ENCODE measurements at places on chromosomes 7 and 10.
A peak's percentile ranks its signal among the peaks of the same experiment; 100 is the strongest.

DNA sequence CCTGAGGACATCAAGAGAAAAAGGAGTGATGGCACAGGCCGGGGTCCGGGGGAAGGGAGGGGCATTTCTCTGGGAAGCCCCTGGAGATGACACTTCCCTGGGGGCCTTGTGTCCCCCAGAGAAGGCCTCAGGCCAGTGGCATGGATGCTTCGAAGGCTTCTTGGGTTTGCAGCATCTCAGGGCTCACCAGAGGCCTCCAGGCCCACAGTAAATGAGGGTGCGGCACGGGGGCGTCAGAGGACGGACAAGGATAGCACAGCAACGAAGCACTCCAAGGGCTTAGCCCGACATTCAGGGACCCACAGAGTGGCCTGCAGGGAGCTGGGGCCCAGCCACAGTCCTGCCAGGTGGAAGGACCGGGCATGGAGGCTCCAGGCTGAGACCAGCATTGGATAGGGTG, 71.6 kb downstream of the ADARB2 start:
- DNase-seq = no peak

DNA sequence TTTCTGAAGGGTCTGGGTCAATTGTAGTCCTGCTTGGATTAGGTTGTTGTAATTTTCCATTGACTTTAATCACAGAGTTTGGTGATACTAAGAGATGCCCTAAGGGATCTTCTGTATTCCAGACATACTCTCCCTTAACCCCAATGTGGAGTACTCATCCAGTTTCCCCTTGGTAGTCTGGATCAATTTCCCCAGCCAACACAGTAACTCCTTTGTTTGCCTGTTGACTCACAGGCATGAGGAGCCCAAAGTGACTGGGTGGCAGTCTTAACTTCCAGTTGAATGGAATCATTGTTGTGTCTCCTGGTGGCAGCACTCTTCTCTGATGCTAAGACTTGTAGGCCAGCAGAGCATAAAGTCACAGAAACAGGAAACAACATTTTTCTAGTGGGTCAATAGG, 41.5 kb upstream of the PIK3CG start:
- no peak for DNase-seq

DNA sequence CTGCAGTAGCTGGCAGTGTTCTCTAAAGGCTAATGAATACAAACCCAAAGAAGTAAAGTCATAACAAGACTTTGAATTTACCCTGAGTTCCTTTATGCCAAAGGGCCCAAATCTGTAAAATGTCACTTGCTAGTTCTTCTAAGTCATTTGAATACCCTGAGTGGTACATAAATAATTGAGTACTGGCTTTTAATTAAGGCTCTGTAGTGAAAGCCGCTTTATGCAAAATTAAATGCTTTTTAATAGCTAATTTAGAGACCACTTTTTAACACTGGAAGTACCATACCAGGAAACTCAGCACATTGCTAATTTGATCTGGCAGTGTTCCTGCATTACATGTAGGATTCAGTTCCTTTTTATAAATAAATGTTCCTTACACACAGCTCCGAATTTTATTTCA, 24.0 kb upstream of the TSPAN13 start:
- no peak for DNase-seq

- DNase-seq = peak; percentile 4
These were observed 803.1 kb downstream of the PCDH15 start for GRCh38 chr10:53997953-53998352.

- DNase-seq = peak; percentile 48
These were observed 21.6 kb upstream of the AP5Z1 start for GRCh38 chr7:4753598-4754432.

GRCh38 chr7:35630024-35630972, 64.6 kb downstream of the HERPUD2 start:
- DNase-seq = peak; percentile 42

- DNase-seq = no peak
These were observed 10.4 kb downstream of the TNS3 start for GRCh38 chr7:47571331-47572093.

DNA sequence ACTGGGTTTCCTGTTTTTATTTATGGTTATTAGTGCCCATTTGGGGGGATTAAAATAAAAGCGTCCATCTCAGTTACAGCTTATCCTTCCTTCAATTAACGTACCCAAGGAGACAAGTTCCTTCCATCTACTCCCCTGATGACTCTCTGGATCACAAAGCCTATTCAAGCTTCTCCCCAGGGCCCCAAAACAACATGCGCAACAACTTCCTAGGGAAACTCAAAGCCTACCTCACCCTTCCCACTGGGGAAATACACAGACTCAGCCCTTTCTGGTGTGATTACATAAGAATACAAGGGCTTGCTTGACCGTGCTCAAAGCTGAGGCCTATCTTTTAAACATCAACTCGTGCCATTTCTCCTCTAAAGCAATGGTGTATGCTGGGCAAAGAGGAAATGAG, 112.4 kb downstream of the CDK6 start:
- peak; percentile 55 for DNase-seq

GRCh38 chr7:17506095-17506494, 207.6 kb downstream of the AHR start:
- no peak for DNase-seq

GRCh38 chr7:25985196-25985595, 166.8 kb upstream of the NFE2L3 start:
- DNase-seq = no peak

GRCh38 chr7:72437061-72437585, 25.0 kb upstream of the CALN1 start:
- DNase-seq = no peak

- no peak for DNase-seq
These were observed 86.8 kb upstream of the CACNA2D1 start for GRCh38 chr7:82530361-82530760.

DNA sequence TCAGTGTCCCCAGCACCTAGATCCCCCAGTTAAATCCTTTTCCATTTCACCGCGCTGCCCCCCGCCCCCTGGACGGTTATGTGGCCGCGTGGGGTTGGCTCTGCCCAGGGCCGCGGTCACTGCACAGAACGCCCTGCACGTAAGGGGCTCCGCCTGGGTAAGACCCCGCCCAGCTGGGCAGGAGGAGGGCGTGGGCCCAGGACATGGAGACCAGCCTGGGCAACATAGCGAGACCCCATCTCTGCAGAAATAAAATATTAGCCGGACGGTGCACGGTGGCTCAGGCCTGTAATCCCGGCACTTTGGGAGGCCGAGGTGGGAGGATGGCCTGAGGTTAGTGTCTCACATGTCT, 650 bp upstream of the ZFAND2A start:
- DNase-seq = no peak

DNA sequence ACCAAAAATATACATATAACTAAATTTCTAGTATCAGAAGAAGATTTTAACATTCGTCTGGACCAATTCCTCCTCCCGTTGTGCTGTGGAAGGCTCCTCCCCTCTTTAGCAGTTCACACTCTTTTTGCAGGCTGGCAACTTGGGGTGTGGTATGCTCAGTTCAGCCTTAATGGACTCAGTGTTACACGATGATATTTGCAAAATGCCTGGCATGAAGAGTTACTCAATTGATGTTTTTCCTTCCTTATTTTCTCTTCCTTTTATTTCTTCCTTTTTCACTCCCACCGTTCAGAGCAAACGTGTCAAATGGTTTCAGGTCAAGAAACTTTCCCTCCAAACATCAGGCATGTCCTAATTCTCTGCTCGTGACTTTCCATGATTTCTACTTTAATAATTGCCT, 248.3 kb downstream of the PHF14 start:
- no peak for DNase-seq

DNA sequence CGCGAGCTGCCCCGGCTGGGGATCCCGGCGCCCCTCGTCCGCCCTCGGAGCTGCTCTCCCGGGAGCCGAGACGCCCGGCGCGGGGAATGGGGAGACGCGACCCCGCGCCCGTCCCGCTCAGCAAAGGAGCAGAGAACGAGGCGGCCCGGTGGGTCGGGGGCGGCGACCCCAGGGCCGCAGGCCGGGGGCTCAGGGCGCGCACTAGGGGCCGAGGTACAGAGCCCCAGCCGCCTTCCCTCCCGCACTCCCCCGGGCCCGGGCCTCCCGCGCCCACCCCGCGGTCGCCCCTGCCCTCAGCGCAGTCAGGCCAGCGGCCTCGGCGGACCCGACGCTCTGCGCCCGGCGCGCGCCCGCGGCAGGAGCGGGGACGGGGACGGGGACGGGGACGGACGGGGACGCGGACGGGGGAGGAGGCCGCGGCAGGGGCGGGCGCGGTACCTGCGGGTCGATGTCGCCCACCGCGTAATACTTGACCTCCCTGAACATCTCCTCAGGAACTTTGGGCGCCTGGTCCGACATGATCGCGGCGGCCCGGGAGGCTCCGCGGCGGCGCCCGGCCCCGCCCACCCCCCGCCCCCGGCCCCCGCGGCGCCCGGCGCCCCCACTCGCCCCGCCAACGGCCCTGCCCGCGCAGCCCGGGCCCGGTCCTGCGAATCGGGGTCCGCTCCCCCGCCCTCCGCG, 373 bp downstream of the PAXIP1 start:
- peak; percentile 37 for DNase-seq

GRCh38 chr7:124930655-124931597, 1.3 kb upstream of the POT1 start:
- no peak for DNase-seq

DNA sequence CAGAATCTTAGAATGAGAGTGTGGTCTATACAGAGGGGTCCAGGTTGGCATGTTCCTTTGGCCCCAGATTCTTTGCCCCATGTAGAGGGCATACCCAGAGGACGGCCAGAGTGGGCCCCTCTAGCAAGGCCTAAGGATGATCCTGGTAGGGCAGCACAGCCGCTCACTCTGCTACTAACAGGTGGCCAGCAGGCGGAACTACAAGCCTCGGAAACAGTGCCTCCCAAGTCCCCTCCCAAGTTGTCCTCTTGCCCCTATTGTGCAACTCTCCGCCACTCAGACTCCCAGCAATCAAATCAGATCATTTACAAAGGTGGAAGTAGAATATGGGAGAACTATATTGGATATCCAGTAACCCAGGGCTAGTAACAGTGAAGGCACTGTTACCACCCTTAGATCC, 107.4 kb downstream of the STRA8 start:
- no peak for DNase-seq

- DNase-seq = no peak
These were observed 27.8 kb downstream of the RPP38 start for GRCh38 chr10:15124908-15125307.

DNA sequence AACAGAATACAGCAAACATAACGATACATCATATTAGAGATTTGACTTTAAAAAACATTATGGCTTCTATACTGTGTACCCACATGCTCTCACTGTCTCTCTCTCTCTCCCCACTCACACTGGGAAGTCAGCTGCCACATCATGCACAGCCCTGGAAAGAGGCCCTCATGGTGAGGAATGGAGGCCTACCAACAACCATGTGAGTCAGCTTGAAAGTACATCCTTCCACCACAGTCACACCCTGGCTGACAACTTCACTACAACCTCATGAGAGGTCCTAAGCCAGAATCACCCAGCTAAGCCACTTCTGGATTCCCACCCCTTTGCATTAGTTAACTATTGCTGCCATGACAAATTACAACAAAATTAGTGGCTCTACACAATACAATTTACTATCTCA, 23.3 kb upstream of the GPR22 start:
- no peak for DNase-seq

GRCh38 chr10:127129104-127129503, 67.3 kb downstream of the INSYN2A start:
- DNase-seq = no peak

- no peak for DNase-seq
These were observed 1.7 kb upstream of the CD36 start for GRCh38 chr7:80636709-80637108.

DNA sequence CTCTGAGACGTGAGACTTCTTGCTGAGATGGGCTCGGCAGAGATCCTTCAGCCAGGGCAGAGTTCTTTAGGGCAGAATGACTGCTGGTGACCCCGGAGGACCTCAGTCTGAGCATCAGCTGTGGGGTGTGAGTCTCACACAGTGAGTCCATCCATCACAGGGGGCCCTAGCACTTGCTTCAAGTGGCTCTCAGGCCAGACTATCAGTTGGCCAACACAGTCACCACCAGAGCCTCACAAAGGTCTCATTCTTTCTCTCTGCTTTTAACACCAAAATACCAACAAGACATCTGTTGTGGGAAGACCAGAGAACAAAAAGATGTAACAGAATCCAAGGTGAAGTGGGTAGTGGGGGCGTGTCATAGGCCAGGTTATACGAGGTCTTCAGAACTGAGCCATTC, 345.6 kb upstream of the NRP1 start:
- DNase-seq = no peak

- DNase-seq = no peak
These were observed 12.7 kb downstream of the GPRIN2 start for GRCh38 chr10:46543466-46544377.

DNA sequence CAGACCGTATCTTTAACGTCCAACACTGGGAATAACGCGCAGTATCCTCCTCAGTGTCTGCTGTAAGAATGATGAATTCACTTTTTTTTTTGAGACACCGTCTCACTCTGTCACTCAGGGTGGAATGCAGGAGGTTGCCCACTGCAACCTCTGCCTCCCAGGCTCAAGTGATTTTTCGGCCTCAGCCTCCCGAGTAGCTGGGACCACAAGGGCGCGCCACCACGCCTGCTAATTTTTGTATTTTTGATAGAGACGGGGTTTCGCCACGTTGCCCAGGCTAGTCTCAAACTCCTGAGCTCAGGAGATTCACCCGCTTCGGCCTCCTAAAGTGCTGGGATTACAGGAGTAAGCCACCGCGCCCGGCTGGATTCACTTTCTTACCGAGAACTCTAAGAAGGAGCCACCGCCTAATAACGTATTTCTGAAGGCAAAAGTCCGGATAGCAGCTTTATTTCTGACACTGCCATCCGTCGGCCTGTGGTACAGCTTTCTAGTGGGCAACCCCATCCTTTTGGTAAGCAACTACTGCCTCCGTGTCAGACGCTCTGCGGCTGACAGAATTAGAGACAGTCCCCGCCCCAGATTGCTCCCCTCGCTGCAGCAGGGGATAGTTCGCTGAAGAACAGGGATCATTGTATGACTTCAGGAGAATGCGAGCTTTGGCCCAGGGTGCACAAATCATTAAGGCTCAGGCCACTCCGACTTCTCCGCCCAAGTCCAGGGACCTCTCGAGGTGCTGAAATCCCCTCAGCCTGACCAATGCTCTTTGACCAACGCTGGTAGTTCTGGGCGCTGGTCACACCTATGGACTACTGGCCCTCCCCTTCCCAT, 662 bp downstream of the POLR3A start:
- peak; percentile 62 for DNase-seq

DNA sequence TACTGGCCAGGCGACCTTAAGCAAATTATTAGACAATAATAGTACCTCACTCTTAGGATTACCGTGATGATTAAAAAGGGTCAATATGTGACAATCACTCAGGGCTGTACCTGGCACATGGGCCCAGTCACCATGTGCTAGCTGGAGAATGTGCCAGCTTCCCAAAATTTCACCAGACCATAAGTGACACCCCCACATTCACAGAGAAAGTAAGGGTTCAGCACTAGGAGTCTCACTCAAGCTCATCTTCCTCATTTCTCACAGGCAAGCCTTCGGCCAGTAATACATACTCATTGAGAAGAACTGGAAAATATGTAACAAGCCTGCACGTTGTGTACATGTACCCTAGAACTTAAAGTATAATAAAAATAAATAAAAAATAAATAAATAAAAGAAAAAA, 22.4 kb upstream of the C10orf71 start:
- DNase-seq = no peak

- DNase-seq = no peak
These were observed 142.4 kb upstream of the PRR15 start for GRCh38 chr7:29421010-29421956.

- no peak for DNase-seq
These were observed 17.3 kb upstream of the INPP5A start for GRCh38 chr10:132520177-132520811.

- peak; percentile 57 for DNase-seq
These were observed 38.6 kb downstream of the BPGM start for GRCh38 chr7:134685250-134685649.

Measured in endothelial cell of umbilical vein (primary cell).